ENCODE measurements at places on chromosomes 1 and 21.
A peak's percentile ranks its signal among the peaks of the same experiment; 100 is the strongest.

DNA sequence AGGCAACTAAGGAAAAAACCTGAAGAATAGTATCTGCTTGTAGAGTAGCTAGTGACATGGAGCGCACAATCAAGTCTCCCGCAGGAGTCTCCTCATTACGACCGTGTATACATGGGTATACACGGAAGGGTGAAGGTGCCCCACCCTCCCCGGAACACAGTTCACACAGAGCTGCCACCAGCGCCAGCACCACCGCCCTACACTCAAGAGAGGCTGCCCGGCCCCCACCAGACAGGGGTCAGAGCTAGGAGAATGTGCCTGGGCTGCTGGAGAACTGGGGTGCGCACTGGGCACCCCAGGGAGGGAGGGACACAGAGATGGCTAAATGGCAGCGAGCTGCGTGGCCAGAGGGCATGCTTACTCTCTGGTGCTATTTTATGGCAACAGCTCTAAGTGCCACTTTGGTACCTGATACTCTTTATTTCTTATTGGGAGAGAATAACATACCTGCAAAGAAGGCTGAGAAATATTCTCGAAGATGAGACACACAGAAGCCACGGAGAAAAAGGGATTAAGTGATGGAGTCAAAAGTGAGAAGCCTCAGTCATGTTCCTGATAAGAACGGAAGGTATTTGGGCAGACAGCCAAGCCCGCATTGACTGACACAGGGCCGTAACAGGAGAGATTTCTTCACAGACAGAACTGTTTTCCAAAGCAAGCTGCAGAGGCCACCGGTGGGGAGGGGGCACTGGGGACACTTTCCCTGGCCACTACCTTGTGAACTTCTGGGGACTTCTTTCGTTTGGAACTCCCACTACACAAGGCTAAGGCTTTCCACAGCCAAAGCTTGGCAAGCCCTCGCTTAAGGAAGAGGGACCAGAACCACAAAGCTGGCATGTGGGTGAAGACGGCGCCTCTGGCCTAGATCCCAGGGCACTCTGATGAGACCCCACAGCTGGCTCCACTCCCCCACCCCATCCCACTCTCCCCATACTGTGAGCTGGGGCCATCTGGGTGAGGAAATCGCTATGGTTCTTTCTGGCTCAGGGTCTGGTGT, 108.0 kb downstream of the PGBD5 start:
- peak; percentile 56 for DNase-seq

- no peak for DNase-seq
These were observed 46.7 kb upstream of the RABGAP1L start for GRCh38 chr1:174112489-174113162.

DNA sequence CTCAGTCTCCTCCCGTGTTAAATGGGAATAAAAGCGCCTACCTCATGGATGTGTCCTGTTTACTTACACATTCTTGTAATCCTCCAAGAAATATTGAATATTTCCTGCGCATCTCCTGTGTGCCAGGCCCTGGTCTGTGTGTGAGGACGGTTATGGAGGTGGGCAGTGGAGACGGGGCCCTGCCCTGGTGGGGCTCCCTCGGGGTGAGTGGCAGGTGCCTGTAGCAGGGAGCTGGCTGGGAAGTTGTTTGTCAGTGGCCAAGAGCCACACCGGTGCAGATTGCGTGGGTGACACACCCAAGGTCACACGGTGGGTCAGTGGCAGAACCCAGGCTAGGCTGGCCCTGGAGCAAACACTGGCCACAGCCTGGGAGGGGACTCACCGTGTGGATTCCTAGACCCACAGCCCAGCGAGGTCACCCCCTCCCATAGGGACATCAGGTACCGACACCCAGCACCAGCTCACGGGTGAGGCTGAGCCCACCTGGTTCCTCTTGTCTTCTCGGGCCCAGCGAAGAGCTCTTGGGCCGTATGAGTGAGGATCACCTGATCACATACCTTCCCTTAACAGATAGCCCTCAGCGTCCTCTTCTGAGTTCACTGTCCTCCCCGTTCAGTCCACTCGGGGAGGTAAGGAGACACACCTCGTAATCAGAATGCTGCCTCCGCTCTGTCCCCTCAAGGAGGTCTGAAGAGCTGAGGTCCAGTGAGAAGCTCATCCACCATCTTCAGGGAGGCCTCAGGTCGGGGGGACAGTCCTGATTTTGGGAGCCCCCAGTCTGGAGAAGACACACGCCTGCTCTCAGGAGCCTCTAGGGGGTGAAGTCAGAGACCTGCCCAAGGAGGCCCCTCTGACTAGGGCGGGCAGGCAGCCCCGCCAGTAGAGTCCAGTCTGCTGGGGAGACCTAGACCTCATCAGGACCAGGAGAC, 349.6 kb downstream of the MATN1 start:
- DNase-seq, result no peak

DNA sequence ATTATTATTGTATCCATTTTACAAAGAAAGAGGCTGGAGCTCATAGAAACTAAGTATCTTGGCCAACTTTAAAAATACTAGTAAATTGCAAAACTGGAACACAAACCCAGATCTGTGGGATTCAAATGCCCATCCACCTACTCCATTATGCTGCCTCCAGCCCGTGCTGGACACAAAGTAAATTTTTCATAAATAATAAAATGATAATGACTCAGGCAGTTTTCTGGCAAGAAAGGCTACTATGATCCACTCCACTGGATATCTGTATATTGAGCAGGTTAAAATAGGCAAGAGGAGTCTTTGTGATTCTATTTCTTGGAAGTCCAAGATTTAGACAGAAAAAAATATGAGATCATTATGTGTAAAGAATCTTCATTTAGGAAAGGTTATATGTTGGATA, 138.3 kb upstream of the DUSP10 start:
- DNase-seq, result no peak

DNA sequence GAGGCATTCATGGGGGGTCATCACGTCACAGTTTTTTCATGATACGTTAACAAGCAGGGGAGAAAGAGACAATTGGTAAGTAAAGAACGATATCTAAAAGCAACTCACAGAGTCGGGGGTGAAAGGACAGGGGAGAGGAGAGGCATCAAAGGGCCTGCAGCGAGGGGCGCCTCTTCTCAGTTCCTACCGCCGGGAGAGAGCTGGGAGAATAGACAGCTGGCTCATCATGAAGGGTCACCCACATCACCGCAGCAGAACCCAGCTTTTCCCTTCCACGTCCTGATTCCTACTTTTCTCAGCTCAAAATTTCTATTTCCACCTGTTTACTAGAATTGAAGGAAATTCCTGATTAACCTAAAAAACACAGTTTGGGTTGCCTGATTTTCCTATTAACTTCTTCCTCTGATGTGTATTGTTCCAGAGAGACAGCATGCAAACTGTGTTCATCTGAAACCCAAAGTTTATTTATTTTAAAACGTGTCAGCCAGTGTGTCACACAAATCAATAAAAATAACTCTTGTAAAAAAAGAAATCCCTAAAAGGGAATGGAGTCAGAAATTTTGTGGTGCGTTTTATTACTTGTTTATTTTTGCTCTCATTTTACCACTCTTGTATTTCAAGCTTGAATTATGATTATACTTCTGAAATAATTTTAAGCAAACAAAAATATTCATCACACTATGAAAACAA, 75.4 kb downstream of the SLC25A24 start:
- DNase-seq, result no peak
